ENCODE measurements at places on chromosomes 4 and X.

DNA sequence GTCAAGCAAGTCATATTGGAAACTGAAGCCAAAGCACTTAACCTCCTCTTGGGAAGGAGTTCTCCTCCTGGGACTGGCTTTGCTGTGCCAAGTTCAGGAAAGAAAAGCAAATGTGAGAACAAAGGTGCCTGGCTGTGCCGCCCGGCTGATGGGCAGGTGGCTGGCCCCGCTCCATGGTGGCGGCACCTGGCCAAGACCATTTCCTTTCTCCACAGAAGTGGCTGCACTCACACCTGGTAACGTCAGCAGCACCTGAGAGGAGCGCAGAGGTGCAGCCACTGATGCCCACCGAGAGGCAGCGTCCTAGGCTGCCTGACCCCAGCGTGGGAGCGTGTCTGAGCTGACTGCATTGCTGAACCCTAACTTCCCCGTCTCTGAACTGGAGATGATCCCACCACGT, 54.3 kb downstream of the DCTD start:
- DNase-seq, result no peak

DNA sequence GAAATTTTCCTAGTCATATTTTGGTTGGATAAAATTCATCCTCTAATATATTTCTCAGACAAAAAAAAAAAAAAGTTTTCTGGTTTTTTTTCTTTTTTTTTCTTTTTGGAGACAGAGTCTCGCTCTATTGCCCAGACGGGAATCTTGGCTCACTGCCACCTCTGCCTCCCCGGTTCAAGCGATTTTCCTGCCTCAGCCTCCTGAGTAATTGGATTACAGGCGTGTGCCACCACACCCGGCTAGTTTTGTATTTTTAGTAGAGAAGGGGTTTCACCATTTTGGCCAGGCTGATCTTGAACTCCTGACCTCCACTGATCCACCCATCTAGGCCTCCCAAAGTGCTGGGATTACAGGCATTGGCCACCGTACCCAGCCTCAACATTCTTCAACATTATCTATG, 432.7 kb upstream of the PABPC4L start:
- no peak for DNase-seq

DNA sequence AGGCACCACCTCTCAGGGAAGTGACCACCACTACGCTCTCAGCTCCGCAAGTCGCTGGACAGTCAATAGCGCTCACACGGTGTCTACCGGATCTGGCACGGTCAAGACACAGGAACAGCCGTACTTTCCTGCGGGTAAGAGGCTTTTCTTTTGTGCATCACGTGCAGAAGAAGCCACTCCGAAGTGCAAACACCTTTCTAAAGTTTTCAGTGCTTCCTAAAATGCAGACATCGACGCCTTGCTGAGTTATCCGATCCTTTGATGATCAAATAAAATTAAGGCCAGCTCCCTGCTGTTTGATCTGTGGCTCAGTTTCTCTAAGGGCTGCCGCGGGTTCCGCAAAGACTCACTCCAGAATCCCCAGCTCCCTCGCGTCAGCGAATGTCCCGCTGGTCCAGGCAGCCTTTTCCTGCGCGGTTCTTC, 71.8 kb downstream of the FBXO8 start:
- DNase-seq, result no peak

GRCh38 chr4:151912632-151913031, 151.8 kb upstream of the GATB start:
- DNase-seq, result no peak

GRCh38 chrX:16665089-16665488, 15.1 kb downstream of the S100G start:
- DNase-seq, result peak; percentile 82

Measured in fibroblast of upper back skin (primary cell).